Fibroblast of gingiva (primary cell): ENCODE measurements at places on chromosomes 5 and 9.

DNA sequence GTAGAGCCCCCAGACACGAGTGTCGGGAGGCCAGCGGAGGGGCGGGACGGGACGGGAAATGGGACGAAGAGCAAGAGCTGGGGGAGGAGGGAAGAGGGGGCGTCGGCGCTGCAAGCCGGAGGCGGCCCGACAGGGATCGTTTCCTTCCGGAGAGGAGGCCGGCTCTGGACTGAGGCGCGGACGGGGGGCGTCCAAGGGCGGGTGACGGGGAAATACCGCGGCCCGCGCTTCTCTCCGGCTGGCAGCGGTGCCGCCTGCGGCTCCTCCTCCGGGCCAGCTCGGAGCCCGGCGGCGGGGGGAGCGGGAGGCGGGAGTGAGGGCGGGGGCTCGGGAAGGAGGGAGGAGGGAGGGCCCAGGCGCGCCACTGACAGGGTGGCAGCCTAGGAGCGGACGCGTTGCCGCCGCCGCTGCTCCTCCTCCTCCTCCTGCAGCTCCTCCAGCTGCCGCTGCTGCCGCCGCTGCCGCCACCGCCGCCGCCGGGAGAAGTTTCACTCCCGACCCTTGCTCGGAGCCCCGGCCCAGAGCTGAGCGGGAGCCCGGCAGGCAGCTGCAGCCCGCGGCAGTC lies at the start of gene CHSY3:
Gene CHSY3 (plus strand): TSS at position 364 of the 565 bp plus-strand sequence.
- DNase-seq, result peak; percentile 93

GRCh38 chr5:109759306-109759705 lies 69.6 kb downstream of the MAN2A1 start:
- no peak for DNase-seq

GRCh38 chr9:98552331-98552730 lies 156.4 kb downstream of the GABBR2 start:
- DNase-seq, result no peak

DNA sequence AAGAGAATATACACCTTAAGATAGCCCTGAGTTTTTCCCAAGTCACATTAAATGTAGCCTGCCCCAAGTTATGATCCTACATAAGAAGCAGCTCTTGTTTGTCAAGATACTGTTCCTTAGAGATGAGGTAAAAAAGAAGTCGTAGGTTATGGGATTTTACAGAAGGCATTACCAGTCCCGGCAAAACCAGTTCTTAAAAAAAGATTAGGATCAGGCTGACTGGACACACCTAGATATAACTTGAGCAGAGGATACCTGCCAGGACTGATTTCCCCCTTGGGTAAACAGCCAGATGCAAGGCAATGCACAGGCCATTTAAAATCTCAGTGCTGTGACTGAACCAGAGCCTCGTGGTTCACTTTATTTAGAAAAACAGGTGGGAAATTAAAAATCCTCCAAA lies 14.1 kb upstream of the SEMA5A start:
- DNase-seq, result no peak

DNA sequence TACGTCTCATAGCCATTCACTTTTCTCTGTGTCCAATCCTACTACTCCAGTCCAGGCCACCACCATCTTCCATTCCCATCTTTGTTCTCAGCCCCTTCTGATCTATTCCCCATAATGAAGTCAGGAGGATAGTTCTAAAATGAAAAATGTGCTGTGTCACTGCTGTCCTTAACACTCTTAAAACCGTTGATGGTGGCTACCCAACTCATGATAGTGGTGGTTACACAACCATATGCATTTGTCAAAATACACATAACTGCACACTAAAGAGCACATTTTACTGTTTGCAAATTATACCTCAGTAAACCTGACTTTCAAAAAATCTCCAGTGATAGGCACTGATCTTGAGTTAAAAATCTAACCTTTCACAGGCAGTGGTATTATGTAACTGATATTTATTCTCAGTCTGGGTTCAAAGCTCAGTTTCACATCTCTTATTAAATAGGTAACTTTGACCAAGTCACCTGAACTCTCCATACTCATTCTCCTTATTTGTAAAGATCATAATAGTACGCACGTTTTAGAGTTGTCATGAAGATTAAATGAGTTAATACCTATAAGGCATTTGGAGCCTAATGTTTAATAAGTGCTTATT lies 24.6 kb upstream of the ADRB2 start:
- no peak for DNase-seq

DNA sequence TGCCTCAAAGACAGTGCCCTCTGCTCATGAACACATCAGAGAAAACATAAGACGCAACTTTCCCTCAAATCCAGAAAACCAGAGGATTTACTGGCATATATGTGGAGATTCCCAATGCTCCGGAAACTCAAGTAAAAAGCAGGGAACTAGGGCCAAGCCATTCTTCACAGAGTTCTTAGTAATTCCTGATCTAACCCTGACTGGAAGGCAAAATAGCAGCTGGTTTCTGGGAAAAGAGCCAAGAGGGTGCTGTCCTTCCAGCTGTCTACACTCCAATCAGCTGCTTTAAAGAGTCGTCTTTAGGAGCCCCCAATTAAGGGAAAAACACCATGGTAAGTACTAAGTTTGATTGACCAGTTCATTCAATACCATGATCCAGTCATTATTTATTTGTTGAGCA lies 49.6 kb downstream of the GNA14 start:
- peak; percentile 60 for DNase-seq

DNA sequence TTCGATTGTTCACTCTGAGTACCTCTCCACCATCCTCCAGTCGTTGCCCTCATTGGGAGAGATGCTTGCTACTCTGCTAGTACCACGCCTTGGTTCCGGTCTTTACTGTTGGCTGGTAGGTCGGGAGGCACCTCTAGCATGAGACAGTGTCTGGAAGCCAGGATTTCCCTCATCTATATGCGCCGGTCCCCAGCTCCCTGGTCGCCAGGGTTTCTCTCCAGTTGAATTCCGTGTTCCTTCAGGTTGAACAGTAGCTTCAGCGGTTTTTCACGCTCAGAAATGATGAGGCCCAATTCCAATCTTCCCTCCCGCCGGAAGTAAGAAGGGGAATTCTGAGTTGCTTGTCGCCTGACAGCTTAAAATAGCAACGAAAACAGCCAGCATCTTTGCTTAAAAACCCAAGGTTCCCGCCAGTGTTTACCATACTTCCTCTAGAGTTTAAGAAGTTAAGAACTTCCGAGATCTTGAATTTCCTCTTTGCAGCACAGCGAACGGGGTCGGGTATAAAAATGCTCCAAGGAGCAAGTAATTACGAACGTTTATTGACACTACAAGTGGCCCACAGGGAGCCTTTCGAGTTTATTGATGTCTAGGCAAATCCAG lies 1.3 kb upstream of the ST8SIA4 start:
- no peak for DNase-seq

DNA sequence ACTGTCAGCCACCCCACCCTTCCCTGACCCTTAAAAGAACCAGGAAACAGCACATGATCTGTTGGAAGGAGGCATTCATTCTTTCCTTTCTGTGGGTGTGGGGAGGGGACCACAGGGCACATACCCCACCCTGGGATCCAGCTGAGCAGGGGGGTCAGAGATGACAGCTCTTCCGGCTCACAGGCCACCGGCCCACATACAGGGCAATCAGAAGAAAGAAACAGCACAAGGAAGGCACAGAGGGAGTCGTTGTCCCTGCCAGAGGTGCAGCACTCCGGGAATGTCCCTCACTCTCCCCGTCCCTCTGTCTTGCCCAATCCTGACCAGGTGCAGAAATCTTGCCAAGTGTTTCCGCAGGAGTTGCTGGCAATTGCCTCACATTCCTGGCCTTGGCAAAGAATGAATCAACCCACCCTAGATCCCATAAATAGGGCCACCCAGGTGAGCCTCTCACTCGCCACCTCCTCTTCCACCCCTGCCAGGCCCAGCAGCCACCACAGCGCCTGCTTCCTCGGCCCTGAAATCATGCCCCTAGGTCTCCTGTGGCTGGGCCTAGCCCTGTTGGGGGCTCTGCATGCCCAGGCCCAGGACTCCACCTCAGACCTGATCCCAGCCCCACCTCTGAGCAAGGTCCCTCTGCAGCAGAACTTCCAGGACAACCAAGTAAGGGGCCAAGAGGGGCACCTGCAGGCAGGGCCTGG lies at the start of gene LCN2:
Gene LCN2 (plus strand): TSS at position 453 of the 701 bp plus-strand sequence. CDS start 73 bp downstream, at position 526.
- no peak for DNase-seq

- DNase-seq, result no peak
Measured at GRCh38 chr5:64700765-64701164, 10.5 kb downstream of the SHISAL2B start.

GRCh38 chr5:146704949-146705665 lies 173.4 kb downstream of the PPP2R2B start:
- no peak for DNase-seq

DNA sequence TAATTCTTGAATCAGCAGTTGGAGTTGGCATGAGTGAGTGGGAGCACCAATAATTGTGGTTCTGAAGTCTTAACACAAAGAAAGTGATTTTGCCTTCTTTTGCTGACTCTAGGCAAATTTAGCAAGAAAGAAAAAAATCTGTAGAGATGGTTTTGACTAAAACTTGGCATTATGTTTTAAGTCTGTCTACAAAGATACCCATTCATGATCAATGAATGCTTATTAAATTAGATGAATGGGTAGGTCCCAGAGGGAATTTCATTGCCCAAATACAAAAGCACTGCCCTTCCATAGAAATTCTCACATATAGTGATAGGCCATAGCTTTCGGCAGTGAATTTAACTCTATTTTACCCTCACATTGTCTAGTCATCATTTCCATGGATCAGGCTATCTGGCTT lies 428.6 kb upstream of the ADAMTSL1 start:
- DNase-seq, result no peak

- DNase-seq, result no peak
Measured at GRCh38 chr9:25205285-25205684, 473.0 kb downstream of the TUSC1 start.

DNA sequence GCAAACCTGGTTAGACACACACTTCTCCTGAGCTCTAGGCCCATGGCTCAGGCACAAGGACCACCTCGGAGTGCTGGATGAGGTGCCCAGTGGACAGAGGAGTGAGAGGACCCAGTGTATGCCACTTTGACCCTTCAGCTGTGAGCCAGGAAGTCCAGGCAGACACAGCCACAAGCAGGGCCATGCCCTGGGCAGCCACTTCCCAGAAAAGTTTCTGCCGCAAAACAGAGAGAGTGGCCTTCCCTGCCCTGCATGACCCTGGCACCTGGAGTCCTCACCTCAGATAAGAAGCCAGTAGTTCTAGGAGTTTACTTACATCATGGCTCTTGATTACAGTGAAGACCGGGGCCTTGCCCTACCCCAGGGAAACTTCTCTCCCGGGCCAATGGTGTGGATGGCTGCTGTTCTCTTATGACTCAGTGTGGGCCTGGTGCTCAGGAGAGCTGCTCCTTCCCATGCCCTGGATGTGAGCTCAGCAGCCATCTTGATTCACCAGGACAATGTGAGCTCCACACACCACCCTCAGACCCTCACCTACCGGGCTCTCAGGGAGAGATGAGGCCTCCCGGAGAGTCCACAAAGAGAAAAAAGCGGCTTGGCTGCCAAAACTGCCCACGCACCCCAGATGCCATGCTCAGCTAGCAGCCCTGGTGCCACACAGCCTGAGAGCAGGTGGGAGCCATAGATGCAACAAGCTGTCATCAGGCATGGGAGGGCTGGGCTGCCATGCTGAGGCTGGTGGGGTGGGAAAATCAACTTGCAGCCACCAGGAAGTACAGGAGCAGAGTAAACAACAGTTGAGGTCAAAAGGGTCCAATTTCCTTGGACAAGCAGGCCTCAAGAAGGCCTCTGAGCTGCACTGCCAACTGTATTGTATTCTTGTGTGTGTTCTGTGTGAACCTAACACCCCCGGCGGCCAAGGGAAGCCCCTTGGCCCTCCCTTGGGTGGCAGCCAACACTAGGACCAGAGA lies 11.7 kb upstream of the IRF1 start:
- no peak for DNase-seq

DNA sequence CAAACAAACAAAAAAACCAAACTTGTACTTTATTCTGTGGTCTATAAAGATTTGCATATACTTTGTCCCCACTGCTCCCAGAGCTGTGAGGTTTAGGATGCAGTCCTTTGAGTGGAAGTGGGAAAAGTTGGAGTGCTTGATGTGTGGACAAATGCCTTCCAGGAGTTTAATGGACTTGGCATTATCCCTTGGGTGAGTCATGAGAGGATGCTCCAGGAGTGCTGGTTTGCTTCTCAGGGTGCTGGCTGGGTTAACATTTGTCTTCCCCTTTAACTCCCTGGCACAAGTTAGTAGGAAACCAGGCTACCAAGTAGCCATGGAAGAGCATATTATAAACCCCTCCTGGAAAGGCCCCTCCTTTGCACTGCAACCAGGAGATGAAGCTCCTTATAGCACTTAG lies 417.4 kb upstream of the RIOK2 start:
- DNase-seq, result no peak

GRCh38 chr9:74407166-74407565 lies 90.0 kb upstream of the RORB start:
- no peak for DNase-seq

DNA sequence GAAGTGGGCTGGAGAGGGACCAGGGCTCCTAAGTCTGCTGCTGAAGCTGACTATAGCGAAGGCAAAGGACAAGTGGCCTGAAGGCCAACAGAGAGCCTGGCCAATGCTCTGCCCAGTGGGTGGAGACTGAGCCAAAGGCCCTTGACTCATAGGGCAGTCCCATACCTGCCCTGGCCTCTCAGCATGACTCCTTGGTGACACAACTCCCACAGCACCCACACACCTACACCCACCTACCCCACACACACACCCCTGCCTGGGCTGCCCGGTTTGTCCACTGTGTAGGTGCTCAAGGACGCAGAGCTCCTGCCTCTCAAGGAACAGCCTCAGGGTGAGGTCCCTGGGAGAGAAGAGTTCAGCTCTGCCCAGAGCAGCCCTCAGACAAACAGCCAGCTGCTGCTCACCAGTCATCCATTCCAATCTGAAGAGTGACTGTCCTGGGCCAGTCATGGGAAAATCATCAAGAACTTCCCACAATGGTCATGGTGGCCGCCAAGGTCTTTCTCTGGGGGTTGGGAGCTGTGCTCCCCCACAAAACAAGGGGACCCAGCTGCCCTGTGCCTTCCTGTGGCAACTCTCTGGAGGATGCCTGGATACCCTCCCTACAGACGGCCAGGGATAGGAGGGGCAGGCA lies 5.0 kb downstream of the TNIP1 start:
- DNase-seq, result no peak

DNA sequence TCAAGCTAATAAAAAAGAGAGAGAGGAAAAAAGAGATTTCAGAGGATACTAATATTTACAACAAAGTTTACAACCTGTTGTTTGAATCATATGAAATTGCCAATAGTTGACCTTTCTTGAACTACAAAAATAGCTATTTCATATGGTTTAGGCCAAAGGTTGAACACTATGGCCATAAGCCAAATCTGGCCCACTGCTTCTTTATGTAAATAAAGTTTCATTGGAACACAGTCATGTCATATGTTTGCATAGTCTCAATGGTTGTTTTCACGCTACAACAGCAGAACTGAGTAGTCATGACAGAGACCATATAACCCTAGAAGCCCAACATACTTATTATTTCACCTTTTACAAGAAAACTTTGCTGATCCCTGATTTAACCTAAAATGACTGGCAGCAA lies 20.9 kb downstream of the SEMA5A start:
- DNase-seq, result no peak

- no peak for DNase-seq
Measured at GRCh38 chr5:127839496-127840197, 136.5 kb downstream of the CCDC192 start.

GRCh38 chr9:124218438-124218982 lies 39.2 kb upstream of the NEK6 start:
- DNase-seq, result no peak
